ENCODE measurements at places on chromosomes 2 and 18.

DNA sequence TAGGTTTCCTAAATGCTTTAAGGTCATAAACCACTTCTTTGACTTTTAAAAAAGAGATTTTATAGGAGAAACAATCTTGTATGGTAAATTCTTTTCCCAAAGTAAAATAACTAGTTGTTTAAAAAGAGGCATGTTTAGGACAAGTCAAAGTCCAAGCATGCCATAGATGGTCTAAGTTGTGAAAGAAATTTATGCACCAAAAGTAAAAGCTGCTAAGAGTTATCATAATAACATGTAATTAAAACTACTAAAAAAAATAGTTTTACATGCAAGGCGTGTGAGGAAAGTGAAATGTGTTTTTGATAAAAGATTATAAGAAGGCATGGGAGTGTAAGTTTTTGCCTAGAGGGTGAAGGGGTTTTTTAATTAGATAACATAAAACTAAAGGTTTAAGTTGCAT is 22.5 kb downstream of the FAM210A start:
- no peak for DNase-seq

DNA sequence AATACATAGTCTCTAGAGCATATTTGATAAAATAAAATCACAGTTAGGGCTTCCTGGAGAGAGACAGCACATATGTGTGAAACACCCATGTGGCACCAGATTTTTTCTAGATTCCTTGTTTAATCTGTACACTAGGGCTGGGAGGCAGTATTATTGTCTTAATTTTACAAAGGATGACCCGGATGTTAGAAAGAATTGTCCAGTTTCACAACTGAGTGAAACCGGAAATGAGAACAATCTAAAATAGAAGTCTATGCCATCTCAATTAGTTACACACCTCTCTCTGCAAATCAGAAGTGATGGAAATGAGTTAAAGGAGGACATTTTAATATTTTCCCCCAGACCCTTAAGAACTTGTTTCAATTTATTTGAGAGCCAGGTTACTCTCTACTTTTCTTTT is 463.7 kb upstream of the DSEL start:
- no peak for DNase-seq

- no peak for DNase-seq
Measured at GRCh38 chr18:52190195-52190594, 149.8 kb upstream of the DCC start.

DNA sequence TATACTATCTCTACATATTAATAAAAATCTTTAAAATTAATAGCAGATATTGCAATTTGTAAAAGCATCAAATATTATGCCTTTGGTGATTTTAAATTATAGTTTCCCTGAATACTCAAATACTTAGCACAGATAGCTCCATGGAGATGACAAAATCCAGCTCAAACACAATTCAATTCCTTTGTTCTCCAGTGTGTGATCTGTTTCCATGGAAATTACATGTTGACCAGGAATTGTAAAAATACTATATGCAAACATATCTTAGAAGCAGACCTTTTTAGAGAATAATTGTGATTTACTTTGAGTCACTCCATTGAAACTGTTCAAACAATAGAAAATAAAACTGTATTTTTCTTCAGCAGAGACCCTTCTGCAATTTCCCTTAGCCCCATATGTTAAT is 68.3 kb downstream of the FAM161A start:
- no peak for DNase-seq
